ENCODE measurements at places on chromosomes 12 and 14. TPM values are rescaled to one million over a fixed set of nuclear protein-coding genes. Genes with fewer than 3 reads are reported as not detected.

DNA sequence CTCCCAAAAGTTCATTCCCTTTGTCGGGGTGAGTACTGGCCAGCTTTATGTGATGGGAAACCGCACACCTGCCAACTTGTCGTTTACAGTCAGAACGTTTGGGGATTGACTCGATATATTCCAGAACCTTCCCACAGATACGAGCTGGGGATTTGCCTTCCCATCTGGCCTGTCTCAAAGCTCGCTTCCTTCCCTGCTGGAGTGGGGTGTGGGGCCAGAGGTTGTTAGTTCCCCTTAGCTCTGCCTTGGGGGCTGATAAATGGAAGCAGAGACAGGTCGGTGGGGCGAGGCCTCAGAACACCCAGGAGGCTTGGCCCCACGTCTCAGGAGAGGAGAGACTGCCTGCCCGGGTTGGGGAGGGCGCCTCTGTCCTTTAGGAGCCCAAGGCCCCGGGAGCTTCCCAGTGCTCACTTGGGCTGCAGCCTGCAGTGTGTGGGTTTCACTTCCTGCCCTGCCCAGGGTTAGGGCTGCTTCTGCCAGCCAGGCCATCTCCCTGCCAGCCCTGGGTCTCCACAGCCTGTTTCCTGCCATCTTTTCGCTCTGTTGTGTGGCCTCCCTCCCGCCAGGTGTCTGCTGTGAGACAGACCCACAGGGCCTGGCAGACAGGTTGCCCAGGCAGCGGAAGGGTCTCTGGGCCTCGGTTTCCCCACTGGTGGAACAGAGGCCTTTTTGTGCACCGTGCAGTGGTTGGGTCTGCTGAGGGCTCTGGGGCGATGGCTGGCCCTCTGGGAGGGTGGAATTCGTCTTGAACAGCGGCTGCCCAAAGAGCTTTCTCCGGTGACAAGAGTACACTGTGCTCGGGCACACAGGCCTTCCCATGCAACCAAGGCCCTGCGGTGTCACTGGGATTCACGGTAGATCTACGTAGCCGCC is 8.1 kb upstream of the TEX22 start:
- H3K4me1 ChIP-seq, result no peaks in the 10 kb centered on the region
- no peak overlapping the region for H3K4me3 ChIP-seq
- DNase-seq, result no peak
- no peaks in the 10 kb centered on the region for H3K36me3 ChIP-seq
- H3K27me3 ChIP-seq, result no peaks in the 10 kb centered on the region

DNA sequence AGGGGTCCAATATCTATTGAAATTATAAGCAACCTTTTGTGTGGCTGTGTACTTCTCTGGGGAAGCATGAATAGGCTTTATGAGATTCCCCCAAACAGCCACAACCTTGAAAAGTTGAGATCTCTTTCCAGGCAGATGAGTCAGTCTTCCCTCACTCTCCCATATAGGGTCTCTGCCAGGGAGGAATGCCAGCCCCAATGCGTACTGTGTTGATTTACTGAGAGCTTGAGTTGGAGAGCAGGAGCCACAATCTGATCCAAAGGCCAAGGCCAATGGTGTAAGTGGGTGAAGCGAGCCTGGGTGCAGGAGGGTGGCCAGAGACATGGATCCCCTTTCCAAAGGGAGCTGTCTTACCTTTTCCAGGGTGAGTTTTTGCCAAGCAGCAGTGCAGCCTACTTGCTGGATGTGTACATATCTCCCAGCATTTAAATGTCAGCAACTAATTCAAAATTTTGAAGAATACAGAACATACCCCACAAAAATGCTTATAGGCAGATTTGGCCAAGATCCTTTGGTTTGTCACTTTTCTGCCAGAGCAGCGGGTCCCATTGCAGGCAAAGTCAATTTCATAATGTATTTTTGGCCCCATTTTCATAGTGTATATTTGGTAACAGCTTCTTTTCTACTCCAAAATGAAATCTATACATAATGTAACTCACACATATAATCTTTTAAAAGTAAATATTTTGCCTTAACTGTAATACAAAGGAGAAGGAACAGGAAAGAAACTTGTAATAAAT is 88.2 kb downstream of the TBC1D30 start:
- no peak overlapping the region for H3K4me3 ChIP-seq
- H3K4me1 ChIP-seq, result no peaks in the 10 kb centered on the region
- H3K27me3 ChIP-seq, result no peaks in the 10 kb centered on the region
- no peaks in the 10 kb centered on the region for H3K36me3 ChIP-seq

COX8C gene
- not detected for total RNA-seq

SOAT2 gene
- not detected for total RNA-seq

FAM222A gene
- total RNA-seq, result 7.8 TPM
